ENCODE measurements at places on chromosomes 4 and X.

GRCh38 chr4:159352609-159353008, 249.7 kb downstream of the RAPGEF2 start:
- DNase-seq, result no peak

- DNase-seq, result peak; percentile 34
These were observed 35.3 kb downstream of the ARAP2 start for GRCh38 chr4:36208893-36209473.

DNA sequence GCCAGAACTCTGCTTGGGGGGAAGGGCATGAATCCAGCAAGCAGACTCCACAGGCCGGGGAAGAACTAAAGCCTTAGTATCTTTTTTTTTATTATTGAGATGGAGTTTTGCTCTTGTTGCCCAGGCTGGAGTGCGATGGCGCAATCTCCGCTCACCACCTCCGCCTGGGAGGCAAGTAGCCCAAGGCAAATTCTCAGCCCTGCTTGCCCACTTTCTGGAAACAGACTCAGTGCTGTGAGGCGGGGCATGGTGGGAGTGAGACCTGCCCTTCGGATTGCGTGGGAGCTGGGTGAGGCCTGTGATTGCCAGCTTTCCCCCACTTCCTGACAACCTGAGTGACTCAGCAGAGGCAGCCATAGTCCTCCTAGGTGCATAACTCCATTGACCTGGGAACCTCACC, 348.8 kb downstream of the GASK1B start:
- no peak for DNase-seq

- no peak for DNase-seq
These were observed 6.5 kb downstream of the RGS12 start for GRCh38 chr4:3299122-3299975.

GRCh38 chr4:83851261-83852084, 315.6 kb downstream of the GPAT3 start:
- no peak for DNase-seq

DNA sequence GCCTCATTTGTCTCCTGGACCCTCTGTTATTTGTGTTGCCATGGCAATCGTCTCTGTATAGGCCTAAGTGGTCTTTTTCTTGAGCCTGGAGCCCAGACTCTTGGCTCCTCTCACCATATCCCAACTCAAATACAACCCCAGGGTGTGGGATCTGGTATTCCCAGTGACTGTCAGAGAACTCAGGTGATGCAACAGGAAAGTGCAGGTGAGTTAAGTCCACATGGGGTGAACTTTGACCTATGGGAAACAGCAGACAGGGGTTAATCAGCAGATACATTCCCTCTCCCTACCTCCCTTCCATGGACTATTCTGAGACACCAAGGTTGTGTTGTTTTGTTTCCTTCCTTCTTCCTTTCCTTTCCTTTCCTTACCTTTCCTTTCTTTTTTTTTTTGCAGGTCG, 130.9 kb upstream of the RPS6KA3 start:
- DNase-seq, result no peak

DNA sequence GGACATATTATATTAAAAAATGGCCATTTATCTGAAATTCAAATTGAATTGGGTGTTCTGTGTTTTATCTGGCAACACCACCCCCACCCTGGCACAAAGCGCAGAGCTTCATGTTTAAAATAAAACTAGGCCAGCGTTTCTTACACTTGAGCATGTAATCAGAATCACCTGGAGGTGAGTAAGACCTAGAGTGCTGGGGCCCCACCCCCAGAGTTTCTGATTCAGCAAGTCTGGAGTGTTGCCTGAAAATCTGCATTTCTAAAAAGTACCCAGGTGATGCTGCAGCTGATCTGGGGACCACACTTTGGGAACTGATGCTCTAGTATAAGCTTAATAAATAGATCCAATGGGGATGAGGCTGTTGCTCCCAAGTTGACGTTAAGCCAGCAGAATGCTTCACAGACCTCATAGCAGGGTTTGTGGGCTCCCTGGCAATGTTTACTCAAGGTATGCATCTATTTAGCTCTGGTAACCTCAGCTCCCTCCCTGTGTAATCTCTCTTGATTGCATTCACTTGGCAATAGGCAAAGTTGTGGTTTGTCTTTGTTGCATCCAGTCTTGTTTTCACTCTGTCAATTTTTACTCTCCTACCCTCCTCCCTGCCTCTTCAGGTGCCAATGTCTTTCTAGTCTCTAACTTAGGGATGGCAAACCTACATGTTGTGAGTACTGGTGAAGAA, 99.8 kb upstream of the TEX13D start:
- no peak for DNase-seq

DNA sequence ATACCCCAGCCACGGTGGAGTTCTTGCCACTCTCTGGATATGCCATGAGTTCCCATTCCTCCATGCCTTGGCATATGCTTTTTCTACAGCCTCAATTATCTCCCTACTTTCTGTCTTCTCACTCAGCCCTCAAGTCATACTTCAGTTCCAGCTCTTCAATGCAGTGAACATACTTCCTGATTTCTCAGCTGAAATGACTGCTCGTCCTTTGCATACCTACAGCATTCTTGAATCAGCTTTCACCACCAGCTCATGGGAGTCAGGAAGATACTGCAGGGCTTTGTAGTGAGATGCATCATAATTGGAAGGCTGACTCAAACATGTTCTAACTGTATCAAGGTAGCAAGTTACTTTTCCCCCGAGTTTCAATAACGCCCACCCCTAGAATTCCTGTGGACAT, 118.4 kb downstream of the APBB2 start:
- DNase-seq, result no peak
